ENCODE measurements at places on chromosomes 2 and 18. TPM values are rescaled to one million over a fixed set of nuclear protein-coding genes. Genes with fewer than 3 reads are reported as not detected.

Gene REG3G
- total RNA-seq, result not detected

Gene PROM2
- total RNA-seq, result 0.06 TPM

DNA sequence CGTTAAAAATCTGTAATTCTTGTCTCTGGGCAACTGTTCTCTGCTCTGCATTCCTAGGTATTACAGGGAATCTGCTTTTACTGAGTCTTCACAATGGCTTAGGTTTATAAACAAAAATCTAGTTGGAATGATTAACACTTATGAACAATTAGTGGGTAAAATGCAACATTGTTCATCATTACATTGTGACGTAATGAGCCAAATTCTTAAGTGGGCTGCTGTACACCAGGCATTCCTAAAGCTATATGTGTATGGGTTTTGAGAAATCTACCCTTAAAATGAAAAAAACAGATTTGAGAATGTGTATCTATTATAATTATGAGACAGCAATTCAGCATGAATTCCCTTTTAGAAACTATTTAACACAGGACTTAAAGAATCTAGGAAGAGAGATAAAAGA is 41.5 kb upstream of the ERBB4 start:
- no peak for DNase-seq

Gene GAREM2
- total RNA-seq, result 5.7 TPM

GRCh38 chr2:196427986-196428634 is 211.4 kb upstream of the CCDC150 start:
- no peak for DNase-seq

GRCh38 chr2:165185633-165186032 is 18.2 kb downstream of the SCN3A start:
- DNase-seq, result no peak

DNA sequence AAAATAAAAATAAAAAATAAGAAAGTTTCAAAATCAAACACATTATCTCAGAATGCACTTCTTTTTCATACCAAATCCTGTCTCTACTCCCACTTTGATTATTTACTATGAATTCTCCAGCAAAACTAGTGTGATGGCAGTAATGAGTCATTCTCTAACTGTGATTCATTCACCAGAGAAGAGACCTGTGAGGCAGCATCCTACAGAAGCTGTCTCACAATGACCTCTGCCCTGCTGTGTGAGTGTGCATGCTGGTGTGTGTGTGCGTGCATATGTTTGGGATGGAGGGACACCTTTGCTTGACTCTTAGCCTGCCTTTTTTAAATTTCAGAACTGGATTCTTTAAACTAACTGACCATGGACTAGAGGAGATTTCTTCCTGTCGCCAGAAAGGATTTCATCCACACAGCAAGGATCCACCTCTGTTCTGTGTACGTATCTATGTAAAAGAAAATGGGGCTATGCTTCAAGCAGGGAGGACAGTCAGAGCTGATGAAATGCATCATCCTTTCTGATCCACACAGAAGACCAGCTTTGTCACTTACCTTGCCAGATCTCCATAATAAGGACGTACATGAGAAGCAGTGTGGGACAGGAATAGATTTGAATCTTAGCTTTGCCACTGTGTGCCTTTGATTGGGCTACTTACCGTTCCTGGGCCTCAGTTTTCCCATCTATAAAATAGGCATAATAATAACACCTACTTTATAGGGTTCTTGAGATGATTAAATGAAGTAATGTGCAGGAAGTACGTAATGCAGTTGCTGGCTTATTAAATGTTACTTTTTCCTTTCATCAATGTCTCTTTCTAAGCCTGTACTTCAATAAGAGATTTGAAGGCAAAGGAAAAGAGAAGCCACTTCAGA is 31.2 kb downstream of the STAMBP start:
- peak; percentile 11 for DNase-seq

Gene DSC2
- 13.3 TPM for total RNA-seq

Gene SCYGR3
- not detected for total RNA-seq

DNA sequence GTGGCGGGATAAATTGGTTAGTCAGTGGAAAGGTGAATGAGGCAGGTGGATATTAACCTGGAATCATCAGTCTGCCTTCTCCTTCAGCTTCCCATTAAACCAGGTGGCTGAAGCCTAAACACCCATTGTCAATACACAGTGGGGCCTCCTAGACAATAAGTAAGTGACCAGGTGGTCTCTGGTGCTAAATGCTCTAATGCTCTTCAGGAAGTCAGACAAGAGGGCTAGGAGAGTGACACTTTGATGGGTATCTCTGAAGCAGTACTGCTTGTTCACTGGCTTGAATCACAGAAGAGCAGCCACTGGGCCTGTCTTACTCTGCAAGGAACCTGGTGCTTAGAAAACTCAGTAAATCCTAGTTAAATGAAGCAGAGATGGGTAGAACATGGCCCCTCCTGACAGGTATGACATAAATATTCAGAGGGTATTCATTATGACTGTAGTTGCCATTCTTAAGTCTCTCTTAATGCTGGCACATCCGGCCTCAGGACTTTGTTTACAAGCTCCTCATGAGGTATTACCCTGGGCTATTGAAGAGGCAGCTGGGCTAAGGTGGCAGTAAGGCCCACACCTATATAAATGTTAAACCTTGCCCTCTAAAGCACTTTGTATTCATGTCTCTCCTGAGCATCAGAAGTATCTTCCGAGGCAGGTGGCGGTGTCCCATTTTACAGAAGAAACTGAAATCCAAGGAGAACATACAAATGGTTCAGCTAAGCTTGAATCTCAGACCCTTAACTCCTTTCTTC is 104.9 kb downstream of the NCK2 start:
- DNase-seq, result no peak

DNA sequence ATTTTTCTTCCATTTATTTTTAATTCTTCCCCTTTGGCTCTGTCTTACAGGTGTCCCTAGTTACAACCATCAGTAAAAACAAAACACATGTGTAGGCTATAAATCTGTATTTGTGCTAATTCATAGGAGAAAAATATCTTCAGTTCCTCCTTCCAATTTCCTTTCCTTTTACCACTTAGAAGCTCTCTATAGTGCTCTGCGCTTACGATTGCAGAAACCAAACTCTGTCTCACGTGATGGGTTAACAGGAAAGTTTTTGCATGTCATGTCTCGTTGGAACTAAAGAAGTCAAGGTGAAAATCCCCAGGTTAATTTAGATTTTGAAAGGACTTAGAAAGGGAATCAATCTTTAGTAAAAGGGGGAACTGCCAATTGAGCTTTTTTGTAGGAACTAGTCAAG is 1390.5 kb upstream of the ZEB2 start:
- no peak for DNase-seq

Gene UGT1A3
- total RNA-seq, result not detected

DNA sequence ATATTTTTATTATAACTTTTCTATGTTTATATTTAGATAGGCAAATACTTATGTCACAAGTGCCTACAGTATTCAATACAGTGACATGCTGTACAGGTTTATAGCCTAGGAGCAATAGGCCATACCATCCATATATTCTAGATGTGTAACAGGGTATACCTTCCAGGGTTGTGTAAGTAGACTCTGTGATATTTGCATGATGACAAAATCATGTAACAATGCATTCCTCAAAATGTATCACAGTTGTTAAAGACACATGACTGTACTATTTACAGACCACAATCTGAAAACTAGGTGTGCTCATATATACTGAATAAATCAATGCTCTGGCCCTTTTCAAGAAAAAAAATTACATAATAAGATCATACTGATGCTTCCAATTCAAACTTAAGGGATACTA is 433.2 kb upstream of the RGPD4 start:
- no peak for DNase-seq

- no peak for DNase-seq
Observed at GRCh38 chr2:16973586-16974286, 308.1 kb upstream of the CYRIA start.

- no peak for DNase-seq
Observed at GRCh38 chr2:143807671-143808070, 678.5 kb downstream of the ARHGAP15 start.

Gene DOK6
- total RNA-seq, result 6.7 TPM

DNA sequence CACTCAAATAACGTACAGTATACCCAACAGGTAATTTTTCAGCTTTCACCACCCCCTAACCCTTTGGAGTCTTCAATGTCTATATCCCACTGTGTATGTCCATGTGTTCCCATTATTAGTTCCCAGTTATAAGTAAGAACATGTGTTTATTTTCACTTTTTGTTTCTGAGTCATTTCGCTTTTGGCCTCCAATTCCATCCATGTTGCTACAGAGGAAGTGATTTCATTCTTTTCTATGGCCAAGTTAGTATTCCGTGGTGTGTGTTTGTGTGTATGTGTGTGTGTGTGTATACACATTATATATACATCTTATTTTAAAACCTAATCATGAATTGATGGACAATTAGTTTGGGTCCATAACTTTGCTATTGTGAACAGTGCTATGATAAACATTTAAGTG is 464.4 kb downstream of the CMPK2 start:
- DNase-seq, result no peak

Gene ANTXR1
- total RNA-seq, result 310 TPM

DNA sequence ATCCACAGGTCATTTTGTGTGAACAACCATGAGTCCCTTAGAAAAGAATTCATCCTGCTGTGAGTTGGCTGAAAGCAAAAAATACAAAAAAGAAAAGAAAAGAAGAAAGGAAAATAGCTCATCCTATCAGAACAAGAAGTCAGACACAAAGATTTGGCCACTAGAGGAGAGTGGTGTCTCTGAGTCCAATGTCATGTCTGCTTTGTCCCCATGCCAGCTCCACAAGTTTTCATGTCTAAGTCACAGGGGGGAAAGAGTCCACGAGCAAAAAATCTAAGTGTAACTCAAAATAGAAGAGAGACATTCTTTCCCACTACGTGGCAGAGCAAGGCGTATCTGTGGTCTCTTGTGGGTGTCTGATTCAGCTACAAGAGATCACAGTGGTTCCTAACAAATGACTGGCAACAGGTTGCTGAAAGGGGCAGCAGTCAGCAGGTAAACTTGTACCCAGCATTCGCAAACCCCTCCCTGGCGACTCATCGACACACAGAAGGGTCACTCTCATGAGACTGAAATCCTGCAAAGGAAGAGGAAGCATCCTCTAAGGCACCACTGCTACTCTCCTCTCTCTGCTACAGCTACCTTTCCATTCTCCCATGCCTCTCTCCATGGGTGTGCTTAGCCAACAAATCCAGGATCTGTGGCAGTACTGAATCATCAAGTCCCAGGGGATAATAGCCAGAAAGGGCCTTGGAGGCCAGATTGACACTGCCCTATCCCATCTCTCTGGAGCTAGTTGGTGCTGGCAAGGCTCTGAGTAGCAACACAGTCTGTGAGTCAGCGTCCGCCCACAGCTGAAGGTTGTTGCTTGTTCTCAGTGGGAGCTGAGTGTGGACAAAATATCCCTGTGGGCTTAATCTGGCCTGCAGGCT is 123.0 kb upstream of the SLC39A10 start:
- DNase-seq, result no peak

Gene STEAP3
- 11.1 TPM for total RNA-seq

Gene LPIN1
- total RNA-seq, result 11.9 TPM
